ENCODE measurements at places on chromosomes 16 and 17.

GRCh38 chr16:9489835-9490467 is 398.5 kb downstream of the HAPSTR1 start:
- no peak for DNase-seq

GRCh38 chr17:41602524-41602923 is 10.0 kb downstream of the KRT16 start:
- DNase-seq = no peak

DNA sequence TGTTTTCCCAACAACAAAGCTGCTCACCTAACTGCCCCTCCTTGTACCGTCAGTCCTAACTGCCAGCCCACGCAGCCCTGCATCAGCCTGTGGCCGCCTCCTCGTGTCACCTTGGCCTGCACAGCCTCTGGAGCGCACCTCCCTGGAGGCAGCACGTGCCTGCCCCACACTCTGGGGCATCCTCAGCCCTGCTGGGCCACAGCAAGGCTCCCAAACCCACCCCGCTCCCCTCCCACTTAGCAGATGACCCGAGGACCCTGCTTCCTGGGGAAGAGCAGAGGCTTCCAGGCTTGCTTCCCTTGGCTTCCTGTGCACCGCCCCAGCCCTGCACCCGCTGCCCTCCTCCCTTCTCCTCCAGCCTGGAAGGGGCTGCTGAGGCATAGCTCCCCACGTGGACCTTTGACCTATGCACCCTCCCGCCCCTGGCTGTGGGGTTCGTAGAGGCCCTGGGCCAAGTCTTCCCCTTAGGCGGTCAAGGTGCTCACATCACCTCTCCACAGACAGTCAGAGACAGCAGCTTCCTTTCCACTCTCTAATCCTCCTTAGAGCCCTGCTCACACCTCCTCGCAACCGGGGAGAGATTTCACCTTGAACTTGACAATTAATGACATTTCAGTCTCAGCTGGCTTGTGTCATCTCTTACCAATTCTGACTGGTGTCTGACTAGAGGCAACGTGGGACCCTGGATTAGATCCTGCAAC is 115.0 kb downstream of the MGAT5B start:
- no peak for DNase-seq

DNA sequence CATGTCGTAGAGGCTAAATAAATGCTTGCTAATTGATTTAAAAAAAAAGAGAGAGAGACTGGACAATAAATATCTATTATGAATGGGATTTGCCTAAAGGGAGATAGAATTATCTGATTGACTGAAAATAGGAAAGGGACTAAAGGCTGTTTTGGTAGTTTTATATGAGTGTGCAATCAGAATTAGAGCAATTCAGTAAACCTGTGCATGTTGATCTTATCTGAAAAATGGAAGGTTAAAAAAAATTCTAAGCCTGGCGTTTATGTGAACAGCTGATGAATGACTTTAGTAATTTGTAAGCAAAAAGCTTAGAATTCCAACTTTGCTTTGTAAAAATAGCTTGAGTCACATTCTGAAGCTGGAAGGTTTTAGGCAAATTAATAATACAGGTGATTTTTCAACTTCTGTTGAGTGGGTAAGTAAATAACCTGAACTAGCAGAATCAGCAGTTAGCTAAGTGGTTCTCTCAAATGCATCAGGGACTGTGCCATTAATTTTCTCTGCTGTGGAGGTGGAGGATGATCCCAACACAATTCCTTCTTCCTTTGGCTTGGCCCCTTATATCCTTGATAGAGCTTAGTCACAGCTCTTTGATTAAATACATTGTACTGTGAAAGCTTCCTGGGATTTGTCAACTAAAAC is 254.4 kb downstream of the PHKB start:
- DNase-seq = no peak

DNA sequence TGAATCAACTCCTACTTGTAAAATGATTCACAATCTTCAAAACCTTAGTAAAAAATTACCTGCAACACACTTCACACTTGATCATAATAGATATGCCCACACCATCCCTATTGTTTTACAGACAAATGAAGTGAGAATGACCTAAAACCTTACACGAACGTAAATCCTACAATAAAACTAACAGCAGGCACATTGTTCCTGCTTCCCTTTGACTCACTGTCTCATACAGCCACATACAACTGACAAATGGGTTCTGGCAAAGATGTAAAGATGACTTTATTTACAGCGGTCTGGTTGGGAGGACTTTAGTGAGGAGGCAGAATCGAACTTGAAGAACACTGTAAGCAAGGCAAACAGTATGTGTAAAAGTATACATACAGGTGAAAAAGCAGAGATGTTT is 188.7 kb downstream of the MYO1D start:
- DNase-seq = no peak

DNA sequence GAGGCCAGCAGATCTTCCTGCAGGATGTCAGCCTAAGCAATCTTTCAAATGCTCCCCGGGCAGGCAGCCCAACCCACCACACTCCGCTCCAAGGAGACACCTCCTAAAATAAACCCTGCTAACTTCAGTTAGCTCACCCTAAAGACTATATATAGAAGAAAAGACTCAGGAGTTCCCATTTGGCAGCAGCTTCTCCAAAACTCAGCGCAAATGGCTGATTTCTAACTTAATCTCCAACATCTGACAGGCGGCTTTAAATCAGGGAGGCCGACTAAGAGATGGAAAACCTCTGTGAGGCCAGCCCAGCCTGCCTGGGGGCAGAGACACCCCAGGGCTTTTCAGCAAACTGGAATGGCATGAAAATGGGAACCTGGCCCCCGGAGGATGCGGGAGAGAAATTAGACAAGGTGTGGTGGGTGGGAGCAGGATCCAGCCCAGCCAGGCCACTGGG is 91.6 kb downstream of the XYLT1 start:
- peak; percentile 87 for DNase-seq

DNA sequence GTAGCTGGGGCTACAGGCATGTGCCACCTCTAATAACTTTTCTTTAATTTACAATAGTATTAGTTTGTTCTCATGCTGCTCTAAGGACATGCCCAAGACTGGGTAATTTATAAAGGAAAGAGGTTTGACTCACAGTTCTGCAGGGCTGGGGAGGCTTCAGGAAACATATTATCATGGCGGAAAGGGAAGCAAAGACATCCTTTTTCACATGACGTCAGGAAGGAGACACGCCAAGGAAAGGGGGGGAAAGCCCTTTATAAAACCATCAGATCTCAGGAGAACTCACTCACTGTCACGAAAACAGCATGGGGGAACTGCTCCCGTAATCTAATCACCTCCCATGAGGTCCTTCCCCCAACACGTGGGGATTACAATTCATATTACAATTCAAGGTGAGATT is 18.3 kb downstream of the IL4R start:
- no peak for DNase-seq

DNA sequence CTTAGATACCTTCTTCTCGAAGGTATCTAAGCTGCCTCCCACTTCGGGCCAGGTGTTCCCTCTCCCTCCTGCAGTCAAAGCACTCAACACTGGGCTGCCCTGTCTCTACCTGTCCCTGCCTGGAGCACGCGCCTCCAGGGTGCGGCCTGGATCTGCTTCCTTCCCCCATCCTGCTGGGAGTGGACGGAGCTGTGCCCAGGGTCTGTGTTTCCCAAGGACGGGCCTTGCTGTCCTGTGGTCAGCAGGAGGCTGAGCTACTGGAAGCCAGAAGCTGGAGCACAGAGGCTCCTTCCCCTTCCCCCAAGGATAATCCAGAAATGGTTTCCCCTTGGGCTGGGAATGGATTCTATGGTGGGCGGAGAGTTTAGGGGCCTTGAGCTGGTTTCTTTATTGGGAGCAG is 16.7 kb downstream of the LLGL2 start:
- no peak for DNase-seq

DNA sequence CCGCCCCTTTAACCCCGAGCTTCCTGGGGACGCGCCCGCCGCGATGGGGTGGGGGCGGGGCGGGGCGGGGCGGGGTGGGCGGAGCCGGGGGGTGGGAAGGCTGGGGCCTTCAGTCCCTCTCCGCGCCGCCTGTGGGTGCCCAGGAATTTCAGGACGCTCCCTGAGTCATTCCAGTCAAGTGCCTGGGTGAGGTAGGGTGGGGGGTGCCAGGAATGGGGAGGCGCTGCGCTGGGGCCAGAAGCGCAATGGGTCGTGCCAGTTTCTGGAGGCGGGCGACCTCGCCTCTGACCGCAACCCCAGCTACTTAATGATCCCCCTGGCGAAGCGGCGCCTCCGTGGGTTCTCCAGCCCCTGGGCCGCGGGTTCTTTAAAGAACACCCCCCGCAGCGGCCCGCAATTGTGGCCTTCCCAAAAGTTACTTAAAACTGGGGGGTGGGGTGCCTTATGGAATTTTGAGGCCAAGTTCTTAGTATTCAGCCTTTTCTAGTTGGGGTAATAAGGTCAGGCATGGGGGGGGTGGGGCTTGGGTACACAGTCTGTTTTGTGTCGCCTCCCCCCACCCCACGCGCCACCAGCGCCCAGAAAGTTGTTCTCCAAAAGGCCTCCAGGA is 826 bp upstream of the GSE1 start:
- peak; percentile 95 for DNase-seq

- no peak for DNase-seq
Measured at GRCh38 chr17:44207743-44208142, 8.1 kb upstream of the ATXN7L3 start.

DNA sequence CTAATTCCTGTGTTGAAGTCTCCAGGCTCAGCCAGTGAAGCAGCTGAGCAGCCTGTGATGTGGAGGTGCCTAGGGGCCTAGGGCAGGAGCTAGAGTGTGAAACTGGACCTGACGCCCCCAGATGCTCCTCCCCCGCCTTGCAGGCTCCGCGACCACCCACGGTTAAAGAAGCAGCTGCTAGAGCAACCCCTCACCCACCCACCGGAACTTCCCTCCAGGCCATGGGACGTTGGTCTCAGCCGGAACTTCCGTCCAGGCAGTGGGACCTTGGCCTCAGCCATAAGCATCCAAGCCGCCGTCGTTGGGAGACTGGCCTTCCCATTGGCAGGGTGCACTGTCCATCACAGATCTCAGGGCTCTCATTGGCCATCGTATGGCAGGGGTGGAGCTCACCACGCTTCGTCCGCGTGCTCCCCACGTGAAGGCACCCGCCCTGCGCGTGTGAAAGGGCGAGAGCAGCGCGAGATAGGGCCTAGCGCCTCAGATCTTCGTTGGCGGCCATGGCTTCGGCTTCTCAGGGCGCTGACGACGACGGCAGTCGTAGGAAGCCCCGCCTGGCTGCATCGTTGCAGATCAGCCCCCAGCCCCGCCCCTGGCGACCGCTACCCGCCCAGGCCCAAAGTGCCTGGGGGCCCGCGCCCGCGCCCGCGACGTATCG is at the start of gene ADAD2:
Gene ADAD2, plus strand, starts transcription at position 427 of the 658 bp plus-strand sequence. Its CDS starts 74 bp downstream, at position 501.
- DNase-seq = no peak

DNA sequence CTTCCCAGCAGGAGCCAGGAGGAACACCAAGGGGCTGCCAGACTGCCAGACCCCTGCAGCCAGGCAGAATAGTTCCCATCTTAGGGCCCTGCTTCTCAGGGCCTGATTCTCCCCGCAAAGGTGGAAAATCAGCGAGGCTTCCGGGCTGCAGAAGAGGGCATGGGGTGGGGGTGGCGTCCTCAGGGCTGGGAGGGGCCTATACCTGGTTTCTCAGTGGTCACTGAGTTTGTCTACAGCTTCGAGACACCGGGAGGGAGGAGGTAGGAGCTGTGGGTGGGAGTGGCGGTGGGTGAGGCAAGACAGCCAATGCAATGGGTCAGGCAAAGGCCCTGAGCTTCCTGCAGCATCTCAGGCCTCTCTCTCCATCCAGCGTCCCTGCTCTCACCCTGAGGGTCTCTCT is 14.3 kb downstream of the LRRC75A start:
- DNase-seq = no peak

GRCh38 chr17:29571883-29572681 is 3.6 kb downstream of the TP53I13 start:
- DNase-seq = no peak

GRCh38 chr16:1772362-1772907 is at the start of gene EME2:
EME2 (plus strand) TSS chr16:1772810; CDS start chr16:1773228, 418 bp downstream.
- peak; percentile 40 for DNase-seq

- DNase-seq = no peak
Measured at GRCh38 chr17:17533901-17534441, 37.8 kb upstream of the RASD1 start.

- no peak for DNase-seq
Measured at GRCh38 chr17:50922107-50922506, 56.0 kb upstream of the TOB1 start.

DNA sequence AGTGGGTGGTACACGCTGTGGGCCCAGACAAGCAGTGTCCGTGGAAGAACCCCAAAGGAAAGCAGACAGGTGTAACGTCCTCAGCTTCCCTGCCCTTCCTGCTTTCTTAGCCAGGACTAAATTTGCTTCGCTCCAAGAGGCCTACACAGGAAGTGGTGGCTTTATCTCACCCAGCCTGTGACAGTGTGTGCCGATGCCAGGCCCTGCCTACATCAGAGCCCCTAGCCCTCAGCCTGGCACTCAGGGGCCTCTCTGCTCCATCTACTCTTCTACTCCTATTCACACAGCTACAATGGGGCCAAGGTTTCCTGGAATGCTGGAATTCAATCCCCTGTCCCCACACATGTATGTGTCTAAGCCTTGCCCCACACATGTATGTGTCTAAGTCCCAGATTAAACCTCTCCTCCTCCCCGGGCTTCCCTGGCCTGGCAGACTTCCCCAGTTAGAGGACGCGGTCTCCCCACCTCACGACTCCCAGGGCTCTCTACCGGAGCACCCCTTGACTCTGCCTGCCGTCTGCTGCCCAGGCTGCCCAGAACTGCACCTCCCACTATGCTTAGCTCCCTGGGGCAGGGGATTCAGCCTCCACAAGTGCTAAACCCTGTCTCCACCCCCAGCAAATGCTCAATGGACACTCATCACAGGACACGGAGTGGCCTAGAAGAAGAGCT is 8.2 kb downstream of the PGAP3 start:
- no peak for DNase-seq

DNA sequence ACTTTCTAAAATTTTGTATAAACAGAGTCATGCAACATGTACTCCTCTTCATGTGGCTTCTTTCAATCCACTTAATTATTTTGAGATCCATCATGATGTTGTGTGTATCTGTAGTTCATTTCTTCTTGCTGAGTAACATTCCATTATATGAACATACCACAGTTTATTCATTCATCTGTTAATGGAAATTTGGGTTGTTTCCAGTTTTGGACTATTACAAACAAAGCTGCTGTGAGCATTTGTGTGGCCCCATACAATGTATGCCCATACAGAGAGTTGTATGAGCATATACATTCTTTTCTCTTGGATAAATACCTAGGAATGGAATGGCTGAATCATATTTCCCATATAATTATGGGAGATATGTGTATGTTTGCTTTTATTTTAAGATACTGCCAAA is 85.6 kb downstream of the CLEC16A start:
- DNase-seq = peak; percentile 71
